ENCODE measurements at places on chromosomes 3 and 15. TPM values are rescaled to one million over a fixed set of nuclear protein-coding genes. Genes with fewer than 3 reads are reported as not detected.

Gene FYTTD1
- total RNA-seq = 53.4 TPM

Gene ROPN1
- total RNA-seq = not detected

Gene LDHAL6B
- not detected for total RNA-seq

Gene TM4SF4
- not detected for total RNA-seq

Gene TIGIT
- not detected for total RNA-seq

Gene LNP1
- total RNA-seq = 1.1 TPM

Gene PCOLCE2
- 0.50 TPM for total RNA-seq

Gene GABRR3
- not detected for total RNA-seq

Gene CCR9
- total RNA-seq = not detected

Gene SNTN
- total RNA-seq = not detected

Gene ARRDC4
- total RNA-seq = 0.81 TPM

Gene ZNF445
- 3.7 TPM for total RNA-seq
